NCI-H82 (cell line): ENCODE measurements at places on chromosomes 1 and 21.

GRCh38 chr1:226510453-226510852 lies 38.1 kb upstream of the STUM start:
- no peak for DNase-seq

DNA sequence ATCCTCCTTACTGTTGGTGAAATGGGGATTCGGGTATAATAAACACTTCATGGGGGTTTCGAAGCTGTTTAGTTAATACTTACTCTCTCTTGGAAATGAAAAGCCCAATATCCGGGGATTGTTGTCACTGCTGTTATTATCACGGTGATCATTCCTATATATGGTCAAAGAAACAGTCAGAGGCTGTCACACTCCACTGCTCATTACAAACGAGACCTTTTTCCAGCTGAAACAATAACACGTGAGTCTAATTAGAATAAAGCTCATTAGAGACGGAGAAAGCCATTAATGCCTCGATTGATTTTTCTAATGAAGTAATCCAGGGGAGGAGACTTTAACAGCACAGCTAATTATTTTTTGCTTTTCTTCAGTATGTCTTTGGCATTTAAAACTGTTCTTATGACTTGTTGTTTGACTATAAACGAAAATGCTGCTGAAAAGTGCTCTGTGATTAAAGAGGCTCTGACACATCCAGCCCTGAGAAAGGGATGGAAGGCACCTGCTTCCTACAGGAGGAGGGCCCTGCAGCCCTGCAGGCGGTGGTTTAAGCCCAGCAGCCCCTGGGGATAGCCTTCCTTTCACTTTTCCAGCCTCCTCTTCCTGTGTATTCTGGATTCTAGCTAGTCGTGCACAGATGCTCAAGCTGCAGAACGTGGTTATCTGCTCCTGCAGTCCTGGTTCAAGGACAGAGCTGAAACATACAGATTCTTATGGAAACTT lies 143.6 kb downstream of the EDEM3 start:
- peak; percentile 91 for DNase-seq

GRCh38 chr1:32350785-32351398 lies 11.4 kb downstream of the FAM229A start:
- DNase-seq = peak; percentile 90

DNA sequence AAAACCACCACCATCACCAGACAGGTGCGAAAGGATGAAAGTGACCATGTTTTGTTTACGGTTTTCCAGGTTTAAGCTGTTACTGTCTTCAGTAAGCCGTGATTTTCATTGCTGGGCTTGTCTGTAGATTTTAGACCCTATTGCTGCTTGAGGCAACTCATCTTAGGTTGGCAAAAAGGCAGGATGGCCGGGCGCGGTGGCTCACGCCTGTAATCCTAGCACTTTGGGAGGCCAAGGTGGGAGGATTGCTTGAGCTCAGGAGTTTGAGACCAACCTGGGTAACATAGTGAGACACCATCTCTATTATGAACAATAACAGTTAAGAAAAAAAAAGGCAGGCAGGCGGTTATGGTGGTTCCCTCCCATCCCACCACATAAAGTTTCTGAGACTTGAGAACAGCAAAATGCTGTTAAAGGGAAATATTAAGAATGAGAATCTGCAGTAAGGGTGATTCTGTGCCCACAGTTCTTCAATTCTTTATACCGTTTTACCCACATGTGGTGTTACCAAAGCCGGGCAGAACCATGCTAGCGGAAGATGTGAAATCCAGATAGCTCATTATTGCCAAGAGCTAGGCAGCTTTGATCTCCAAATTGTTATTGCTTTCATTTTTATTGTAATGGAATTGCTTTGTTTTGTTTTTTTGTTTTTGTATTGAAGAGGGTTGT lies 34.5 kb upstream of the TDRD10 start:
- no peak for DNase-seq

DNA sequence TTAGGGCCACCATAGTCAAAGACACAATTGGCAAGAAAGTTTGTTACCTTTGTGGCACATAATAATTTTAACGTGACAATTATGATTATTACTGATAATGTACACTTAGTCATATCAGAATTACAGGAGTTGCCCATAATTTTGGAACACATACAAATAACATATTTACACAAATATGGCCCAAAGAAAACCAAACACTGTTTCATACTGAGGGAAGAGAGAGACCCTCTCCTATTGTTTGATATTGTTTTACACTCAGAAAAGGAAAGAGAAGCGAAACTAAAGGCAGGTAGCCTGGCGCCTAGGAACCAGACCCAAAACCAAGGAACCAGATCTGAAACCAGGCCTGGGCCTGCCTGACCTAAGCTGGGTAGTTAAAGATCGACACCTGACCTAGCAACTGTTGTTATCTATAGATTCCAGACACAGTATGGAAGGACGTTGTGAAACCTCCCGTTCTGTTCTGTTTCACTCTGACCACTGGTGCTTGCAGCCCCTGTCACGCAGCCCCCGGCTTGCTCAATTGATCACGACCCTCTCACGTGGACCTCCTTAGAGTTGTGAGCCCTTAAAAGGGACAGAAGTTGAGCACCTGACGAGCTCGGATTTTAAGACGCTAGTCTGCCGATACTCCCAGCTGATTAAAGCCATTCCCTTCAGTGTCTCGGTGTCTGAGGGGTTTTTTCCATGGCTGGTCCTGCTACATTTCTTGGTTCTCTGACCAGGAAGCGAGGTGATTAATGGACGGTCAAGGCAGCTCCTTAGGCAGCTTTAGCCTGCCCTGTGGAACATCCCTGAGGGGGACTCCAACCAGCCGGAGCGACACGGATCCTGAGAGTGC lies 27.9 kb downstream of the C1orf115 start:
- DNase-seq = no peak

- no peak for DNase-seq
These were observed 11.2 kb downstream of the C4BPA start for GRCh38 chr1:207115269-207115668.

DNA sequence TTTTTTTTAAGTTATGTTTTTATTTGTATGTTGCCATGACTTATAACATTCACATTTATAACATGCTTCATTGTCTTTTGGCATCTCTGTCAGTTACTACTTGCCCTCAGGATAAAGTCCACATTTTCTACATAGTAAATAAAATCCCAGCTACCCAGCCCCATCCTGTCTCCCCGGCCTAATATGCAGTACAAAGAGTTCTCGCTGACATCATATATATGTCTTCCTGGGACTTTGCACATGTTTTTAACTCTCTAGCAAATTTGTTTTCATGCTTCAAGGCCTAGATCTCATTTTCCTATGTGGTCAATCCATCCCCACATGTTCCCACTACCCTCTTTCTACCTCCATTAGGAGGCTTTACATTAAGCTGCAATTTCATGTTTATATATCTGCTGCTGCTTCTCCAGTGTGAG lies 33.0 kb upstream of the IVNS1ABP start:
- DNase-seq = no peak

DNA sequence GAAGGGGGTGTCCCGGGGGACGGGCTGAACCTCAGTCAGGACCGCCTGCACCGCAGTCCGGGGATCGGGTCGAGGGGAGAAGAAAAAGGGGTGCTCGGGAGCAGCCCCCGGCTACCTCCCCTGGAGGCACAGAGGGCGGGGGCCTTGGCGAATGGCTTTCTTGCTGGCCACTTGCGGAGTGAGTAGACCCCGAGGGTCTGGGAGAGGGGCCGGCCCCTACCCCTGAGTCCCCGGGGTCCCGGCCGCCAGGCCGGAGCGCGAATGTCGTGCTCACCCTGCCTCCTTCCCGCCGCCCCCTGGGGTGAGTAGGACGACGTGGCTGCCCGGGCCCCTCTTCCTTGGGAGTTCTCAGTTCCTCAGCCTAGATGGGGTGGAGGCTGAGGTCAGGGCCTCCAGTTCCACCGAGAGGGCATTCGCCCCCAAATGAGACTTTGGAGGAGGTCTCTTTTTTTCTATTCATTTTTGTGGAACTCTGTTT lies 113.0 kb downstream of the OSBPL9 start:
- DNase-seq = no peak

- DNase-seq = no peak
These were observed 22.0 kb downstream of the TNNT2 start for GRCh38 chr1:201355471-201355870.

- no peak for DNase-seq
These were observed 288.5 kb upstream of the NEGR1 start for GRCh38 chr1:72570815-72571214.

DNA sequence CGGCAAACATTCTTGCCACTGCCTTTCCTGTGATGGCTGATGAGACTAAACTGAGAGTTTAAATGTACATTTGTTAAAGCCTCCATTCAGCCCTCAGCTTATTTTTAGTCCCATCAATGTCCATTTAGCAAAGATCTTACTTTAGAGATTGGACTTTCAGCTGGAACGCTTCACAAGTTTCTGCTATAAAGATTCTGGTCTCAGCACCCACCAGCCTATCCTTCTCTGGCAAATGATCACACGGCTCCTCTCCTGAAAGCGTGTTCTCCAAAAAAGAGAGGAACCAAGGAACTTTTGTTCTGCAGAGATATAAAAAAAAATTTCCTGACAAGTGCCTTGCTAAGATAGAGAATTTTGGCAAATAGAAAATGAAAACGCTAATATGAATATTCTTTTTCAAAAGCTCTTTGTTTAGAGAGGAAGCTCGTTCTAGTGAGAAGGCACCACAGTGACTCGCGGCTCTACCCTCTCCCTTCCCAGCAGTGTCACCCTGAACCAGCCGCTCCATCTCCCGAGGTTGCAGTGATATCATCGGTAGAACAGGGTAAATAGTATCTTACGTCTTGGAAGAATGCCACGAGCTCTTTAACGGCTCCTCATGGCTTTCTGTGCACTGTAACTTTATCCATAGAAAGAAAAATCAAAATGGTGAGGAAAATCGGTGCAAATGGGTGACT lies 200.2 kb downstream of the APP start:
- DNase-seq = no peak

DNA sequence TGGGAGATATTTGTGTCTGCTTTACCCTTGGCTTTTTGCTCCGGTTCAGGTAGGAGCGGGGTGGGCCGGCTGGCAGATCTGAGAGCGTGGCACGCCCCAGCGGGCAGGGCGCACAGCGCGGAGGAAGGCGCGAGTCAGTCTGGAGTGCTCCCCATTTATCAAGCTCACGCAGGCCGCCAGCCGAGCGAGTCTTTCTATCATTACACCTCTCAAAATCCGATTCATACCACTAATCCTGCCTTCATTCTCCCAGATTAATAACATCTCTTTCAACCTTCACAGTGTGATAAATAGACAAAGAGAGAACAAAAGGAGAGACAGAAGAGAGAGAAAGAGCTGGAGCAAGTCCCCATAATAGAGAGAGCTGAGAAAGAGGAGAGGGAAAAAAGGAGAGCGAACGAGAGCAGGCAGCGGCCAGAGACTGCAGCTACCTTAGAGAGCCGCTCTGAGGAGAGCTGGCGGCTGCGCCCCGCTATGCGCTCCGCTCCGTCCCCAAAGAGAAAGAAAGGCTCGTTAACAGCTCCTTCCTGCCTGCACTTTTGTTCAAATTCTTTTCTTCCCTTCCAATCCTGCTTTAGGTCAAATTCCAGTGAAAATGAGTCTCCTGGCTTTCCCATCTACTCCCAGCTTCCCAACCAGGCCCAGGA lies 48.0 kb downstream of the DMAP1 start:
- DNase-seq = peak; percentile 52

- peak; percentile 90 for DNase-seq
These were observed 26.4 kb downstream of the RGL1 start for GRCh38 chr1:183831311-183831710.

GRCh38 chr1:58909914-58910681 lies 126.3 kb upstream of the JUN start:
- no peak for DNase-seq

- DNase-seq = no peak
These were observed 24.1 kb upstream of the ETV3 start for GRCh38 chr1:157162345-157162744.

- no peak for DNase-seq
These were observed 6.3 kb downstream of the NGF start for GRCh38 chr1:115331558-115332331.

GRCh38 chr21:29697555-29698193 lies 242.1 kb downstream of the GRIK1 start:
- no peak for DNase-seq

GRCh38 chr21:29152916-29153315 lies 22.5 kb downstream of the MAP3K7CL start:
- DNase-seq = no peak

DNA sequence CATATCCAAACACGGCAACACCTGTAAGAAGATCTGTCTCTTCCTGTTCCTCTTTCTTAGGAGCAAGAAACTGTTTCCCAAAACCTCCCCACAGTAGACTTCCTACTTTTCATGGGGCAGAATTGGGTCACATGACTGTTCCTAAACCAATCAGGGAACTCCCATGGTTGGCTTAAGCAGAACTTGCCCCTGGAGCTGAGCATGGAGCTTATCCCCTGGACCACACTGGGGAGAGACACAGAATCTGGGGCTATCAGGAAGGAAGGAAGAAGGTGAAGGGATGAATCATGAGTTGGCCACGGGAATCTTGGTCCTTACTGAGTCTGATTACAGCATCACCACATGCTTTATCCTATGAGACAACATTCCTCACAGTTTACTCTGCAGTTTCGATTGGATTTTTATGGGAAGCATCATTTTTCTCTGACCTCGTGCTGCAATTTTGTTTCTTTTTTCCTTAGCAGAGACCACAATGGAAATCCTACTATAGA lies 81.8 kb downstream of the CDC7 start:
- no peak for DNase-seq

DNA sequence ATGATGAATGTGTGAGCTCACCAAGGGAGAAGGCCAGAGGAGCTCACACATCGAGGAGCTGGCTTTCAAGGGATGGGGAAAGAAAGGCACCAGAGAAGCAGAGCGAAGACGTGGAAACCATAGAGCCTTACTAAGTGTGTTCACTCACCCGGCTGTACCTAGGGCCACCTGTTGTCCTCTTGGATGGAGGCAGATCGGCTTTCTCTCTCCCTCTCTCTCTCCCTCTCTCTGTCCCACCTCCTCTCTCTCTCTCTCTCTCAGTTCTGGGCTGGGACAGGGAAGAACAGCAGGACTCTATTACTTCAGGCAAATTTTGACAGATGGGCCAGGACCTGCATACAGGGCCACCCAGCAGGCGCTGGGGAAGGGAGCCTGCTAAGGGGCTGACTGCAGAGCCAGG lies 64.8 kb downstream of the HIVEP3 start:
- DNase-seq = peak; percentile 43
